NCI-H1436 treated with DMSO at 0.1 percent for 48 hours (cell line): ENCODE measurements at places on chromosomes 4 and X.

DNA sequence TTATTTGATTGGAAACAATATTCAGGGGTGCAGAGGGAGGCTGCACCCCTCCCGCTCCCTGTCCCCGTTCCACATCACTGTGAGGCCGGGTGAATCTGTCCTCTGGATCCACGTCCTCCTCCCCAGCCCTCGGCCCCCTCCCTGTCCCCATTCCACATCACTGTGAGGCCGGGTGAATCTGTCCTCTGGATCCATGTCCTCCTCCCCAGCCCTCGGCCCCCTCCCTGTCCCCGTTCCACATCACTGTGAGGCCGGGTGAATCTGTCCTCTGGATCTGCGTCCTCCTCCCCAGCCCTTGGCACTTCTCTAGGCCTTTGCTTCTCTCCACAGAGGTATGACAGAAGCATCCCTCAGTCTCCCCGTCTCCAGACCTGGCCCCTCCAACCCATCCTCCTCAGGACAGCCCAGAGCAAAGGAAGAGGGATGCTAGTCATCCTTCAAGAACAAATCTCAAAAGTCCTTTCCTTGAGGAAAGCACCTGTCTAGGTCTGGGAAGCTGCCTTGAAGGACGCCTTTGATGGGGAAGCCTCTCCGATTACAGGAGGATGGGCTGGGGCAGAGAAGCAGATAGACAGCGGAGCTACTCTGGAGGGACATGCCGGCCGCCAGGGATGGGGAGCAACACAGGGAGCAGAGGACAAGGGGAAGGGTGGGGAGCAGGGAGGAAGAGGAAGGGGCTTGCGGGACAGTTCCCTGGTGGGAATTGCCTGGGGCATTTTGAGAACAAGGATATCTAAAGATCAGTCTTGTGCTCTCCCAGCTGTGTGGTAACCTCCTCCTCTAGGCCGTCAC, 10.8 kb upstream of the AFAP1 start:
- DNase-seq = no peak

- DNase-seq = no peak
Observed at GRCh38 chr4:178185517-178185916, 743.3 kb upstream of the AGA start.

DNA sequence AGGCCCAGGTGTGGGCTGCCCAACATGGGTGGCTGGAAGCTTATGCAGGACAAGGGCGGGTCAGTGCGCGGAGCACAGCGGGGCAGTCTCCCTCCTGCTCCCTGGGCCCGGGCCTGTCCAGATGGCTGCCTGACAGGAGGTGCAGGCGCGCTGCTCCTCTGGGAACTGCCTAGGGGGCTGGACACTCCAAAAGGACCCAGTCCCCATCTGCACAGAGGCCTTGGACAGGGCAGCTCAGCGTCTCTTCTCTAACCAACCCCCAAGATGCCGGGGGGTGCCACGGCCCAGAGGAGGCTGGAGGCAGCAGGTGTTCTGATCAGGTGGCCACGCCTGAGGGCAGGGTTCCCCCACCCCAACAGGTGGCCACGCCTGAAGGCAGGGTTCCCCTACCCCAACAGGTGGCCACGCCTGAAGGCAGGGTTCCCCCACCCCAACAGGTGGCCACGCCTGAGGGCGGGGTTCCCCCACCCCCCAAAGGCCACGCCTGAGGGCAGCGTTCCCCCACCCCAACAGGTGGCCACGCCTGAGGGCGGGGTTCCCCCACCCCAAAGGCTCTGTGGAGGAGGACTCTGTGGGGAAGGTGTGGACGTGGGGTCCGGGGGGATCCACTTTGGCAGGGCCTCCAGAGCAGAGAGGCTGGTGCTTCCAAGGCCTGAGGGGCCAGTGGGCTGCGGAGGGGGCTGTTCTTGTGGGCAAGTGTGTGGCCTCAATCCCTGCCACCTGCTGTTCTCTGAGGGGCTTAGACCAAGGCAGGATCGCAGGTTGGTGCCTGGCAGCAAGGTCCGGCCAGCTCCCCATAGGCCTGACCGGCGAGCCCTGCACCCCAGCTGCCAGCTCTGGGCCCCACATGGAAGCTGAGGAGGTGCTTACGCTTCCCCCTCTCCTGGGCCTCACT, 36.1 kb downstream of the CPLX1 start:
- no peak for DNase-seq

GRCh38 chrX:33855251-33855650, 276.9 kb downstream of the FAM47A start:
- DNase-seq = no peak

DNA sequence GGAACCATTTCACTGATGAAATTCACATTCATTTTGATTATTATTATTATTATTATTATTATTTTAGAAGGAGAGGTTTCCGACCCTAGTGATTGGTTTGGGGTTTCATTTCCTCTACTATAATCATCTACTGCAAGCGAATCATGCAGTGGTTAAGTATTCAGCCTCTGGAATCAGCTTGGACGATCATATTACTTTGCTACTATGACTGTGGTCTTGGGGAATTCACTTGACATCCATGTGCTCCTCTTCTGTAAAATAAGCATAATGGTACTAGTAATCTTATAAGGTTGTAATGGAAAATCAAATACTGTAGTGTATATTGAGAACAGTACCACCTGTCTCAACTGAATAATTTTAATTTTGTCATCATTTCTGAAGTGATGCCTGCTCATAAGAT, 132.1 kb upstream of the SLC4A4 start:
- DNase-seq = no peak

GRCh38 chr4:113694008-113694407, 67.5 kb downstream of the CAMK2D start:
- no peak for DNase-seq

- DNase-seq = no peak
Observed at GRCh38 chr4:123922847-123923246, 526.3 kb downstream of the SPRY1 start.

- DNase-seq = no peak
Observed at GRCh38 chr4:65538571-65538970, 131.7 kb downstream of the EPHA5 start.

- DNase-seq = no peak
Observed at GRCh38 chr4:81412946-81413495, 58.7 kb downstream of the RASGEF1B start.

DNA sequence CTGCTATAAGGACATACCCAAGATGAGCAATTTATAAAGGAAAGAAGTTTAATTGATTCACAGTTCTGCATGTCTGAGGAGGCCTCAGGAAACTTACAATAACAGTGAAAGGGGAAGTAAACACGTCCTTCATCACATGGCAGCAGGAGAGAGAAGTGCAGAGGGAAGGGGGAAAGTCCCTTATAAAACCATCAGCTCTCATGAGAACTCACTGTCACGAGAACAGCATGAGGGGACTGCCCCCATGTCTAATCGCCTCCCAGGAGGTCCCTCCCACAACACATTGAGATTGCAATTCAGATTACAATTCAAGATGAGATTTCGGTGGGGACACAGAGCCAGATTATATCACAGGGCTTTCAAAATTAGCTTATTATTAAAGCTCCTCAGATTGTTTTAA, 209.5 kb upstream of the PPP3CA start:
- no peak for DNase-seq

DNA sequence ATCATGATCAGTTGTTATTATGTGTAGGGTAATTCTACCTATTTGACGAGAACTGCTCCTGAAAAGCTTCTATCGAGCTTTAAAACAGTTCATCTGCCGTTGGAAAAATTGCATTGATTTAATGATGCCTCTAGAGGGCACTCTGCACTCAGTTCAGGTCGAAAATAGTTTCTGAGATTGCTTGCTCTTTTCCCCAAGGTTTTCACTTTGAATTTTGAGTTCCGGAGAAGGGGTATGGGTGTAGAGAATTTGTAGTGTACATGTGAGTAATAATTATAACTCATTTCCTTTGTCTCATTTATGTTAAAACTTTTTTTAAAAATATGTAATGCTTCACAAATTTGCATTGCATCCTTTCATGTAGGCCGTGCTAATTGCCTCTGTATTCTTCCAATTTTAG, 28.4 kb upstream of the TNIP3 start:
- DNase-seq = no peak

DNA sequence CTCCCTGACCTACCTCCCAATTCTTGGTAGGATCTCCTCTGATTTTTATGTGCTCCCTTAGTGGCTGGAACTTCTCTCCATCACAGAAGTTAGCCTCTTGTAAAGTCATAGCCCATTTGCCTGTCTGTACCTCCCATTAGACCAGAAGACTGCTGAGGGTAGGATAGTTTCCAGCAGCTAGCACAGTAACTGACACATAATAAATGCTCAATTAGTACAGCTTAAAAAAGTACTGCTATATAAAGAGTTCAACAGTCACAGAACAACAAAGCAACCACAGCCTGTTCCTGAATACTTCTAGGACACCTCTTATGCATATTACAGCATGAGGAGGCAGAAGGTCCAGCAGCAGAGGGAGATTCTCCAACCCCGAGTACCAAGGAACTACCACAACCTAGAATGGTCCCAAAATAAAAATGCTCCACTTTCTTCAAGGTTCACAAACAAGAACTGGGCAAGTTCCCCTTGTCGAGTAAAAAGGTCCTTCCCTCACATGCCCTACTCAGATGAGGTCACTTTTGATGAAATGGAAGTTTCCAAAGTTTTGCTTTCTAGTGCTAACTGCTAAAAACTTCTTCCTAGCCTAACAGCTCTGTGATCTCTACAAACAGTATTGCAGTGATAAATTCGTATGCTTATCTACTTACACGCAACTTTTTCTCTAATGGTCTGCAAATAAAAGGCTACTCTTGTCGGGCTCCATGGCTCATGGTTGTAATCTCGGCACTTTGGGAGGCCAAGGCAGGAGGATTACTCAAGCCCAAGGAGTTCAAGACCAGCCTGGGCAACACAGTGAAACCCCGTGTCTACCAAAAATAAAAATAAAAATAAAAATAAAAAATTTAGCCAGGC, 12.8 kb downstream of the MECP2 start:
- DNase-seq = no peak

DNA sequence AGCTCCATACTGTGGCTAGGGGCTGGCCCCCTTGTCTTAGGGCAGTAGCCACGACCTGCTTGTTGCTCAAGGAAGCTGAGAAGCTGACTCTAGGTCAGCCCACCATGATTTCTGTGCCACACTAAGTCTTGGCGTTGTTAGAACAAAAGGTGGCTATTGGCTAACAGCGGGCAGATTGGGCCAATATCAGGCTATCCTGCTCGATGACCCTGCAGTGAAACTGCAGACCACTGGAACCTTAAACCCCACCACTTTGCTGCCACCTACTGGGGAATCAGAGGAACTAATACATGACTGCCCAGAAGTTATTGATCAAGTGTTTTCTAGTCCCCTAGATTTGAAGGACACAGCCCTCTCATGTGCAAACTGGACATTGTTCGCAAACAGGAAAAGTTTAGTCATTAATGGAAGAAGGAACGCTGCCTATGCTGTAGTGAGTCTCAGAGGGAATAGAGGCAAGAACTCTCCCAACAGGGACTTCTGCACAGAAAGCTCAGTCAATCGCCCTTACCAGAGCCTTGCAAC, 17.0 kb upstream of the PAPSS1 start:
- no peak for DNase-seq

GRCh38 chr4:146310319-146311021, 96.1 kb downstream of the REELD1 start:
- DNase-seq = no peak

DNA sequence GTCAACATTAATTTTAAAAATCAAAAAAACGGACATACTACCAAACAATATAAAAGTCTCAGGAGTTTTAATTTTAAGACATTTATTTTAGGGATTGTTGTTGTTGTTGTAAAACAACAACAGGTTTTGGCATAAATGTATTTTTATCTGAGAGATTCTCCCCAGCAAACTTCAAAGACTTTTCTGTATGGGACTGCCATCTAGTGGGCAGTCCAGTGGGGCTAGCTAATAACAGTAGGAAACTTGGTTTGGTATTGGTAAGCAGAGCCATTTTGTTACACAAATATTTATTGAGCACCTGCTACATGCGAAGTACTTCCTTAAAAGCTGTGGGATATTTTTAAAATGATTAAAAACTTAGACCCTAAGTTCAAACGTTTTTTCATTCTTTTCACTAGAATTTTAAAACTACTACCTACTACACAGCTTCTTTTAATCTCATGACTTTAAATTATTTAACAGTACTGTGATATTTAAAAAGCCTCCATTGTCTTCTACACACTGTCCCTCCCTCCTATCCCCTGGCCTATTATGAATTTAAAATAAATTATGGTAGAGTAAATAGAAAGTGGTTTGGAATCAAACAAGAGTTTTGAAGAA, 1028.4 kb upstream of the INTU start:
- DNase-seq = no peak
